Left renal cortex interstitium (tissue), 4 donors: ENCODE measurements at places on chromosomes 1 and 21.

GRCh38 chr1:224617410-224618355, 1.6 kb downstream of the CNIH3 start:
- DNase-seq = no peak

GRCh38 chr21:37904856-37905255, 11.4 kb downstream of the KCNJ6 start:
- no peak for DNase-seq

DNA sequence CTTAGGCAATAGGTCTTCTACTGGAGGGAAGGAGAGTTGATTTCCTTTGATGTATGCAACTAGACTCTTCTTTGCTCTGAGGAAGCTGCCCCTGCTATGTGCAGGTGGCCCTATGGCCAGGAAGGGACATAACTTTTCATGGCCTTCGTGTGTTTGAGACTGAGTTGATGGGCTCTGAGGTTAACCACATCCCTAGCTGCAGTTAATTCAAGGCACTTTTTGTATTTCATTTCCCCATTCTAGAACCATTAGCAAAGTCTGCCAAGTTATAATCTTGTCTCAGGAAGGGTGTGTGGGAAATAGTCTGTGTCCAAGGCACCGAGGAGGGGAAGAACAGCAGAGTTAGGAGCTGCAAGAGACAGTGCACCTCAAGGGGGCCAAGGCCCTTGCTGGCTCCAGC, 2.5 kb downstream of the FCRL4 start:
- DNase-seq = no peak

DNA sequence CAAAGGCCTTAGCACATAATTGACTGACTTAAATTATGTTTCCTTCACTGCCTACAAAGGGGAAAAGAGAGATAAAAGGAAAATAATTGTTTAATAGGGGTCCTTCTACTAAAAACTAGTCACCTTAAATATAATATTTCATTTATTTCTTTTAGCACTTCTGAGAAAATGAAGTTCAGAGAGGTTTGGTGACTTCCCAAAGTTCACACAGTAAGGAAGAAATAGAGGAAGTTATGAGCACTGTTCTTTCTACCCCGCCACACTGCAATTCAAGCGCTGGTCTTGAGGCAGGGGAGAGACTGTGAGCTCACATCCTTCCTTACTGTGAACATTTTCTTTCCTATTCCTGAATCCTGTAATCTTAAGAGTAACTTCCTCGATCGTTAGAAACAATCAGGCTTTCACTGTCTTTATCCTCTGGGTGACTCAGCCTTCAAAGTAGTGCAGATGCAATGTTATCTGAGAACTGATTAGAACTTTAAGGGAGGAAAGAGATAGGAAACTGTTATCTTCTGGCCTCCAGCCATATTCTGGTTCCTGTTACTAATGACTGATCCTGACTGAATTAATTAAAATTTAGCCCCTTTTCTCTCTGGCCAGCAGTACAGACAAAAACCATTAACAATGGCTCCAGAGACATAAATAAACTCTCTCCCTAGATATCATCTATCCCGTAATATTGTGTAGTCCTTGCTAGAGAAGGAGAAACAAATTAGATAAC, 6.8 kb downstream of the RGS5 start:
- DNase-seq = no peak

DNA sequence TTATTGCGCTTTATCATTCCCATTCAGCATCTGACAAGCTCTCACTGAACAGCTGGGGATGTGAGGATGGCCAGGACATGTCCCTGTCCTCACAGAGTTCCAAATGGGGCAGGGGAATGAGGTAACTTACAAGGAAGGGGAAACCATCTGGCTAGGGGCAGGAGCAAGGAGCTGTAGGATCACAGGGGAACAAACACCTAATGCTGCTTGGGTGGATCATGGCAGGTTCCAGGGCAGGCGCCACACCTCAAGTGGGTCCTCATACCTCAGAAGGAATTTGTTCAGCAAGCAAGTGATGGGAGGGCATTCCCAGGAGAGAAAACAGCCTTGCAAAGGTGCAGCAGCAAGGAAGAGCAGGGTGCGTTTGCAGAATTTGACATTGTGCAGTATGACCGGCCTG, 35.1 kb upstream of the GRIK3 start:
- no peak for DNase-seq

GRCh38 chr1:44531785-44532566, 126.9 kb downstream of the RNF220 start:
- no peak for DNase-seq

GRCh38 chr1:76620371-76620770, 246.9 kb upstream of the ST6GALNAC5 start:
- DNase-seq = no peak

- no peak for DNase-seq
These were observed 58.4 kb upstream of the KAZN start for GRCh38 chr1:14539953-14540563.

DNA sequence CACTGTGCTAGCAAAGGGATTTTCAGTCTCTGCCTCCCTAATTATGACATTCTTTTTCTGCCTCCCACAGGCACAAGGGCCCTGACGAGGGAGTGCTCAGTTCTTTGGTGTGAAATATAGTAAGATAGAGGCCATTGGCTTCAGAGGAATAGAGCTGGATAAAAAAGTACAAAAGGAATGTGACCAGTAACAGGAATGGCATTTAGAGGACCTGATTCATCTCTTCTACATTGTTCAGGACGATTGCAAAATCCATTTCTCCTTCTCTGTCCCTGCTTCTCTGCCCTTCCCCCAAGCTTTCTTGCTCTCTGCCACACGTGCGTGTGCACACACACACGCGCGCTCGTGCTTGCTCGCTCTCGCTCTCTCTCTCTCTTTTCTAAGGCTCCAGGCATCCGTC, 668.2 kb downstream of the KIF26B start:
- no peak for DNase-seq

DNA sequence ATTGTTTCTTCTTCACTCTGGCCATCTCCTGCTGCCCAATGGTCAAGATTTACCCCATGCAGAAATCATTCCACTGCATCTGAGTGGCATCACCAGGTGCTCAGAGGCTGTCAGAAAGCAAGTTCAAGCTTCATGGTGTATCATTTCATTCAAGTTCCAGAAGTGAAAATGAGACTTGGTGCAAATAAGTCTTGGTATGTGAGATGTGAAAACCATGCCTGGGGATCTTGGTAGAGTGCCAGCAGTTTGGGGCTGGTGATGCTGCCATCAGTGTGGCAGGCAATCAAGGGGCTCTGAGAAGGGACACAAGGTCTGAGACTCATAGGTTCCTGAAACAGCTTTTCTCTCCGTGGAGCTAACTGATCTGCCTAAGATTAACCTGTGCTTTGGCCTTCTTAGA, 52.0 kb downstream of the CD2 start:
- no peak for DNase-seq

GRCh38 chr1:213444224-213444623, 393.2 kb downstream of the RPS6KC1 start:
- no peak for DNase-seq

DNA sequence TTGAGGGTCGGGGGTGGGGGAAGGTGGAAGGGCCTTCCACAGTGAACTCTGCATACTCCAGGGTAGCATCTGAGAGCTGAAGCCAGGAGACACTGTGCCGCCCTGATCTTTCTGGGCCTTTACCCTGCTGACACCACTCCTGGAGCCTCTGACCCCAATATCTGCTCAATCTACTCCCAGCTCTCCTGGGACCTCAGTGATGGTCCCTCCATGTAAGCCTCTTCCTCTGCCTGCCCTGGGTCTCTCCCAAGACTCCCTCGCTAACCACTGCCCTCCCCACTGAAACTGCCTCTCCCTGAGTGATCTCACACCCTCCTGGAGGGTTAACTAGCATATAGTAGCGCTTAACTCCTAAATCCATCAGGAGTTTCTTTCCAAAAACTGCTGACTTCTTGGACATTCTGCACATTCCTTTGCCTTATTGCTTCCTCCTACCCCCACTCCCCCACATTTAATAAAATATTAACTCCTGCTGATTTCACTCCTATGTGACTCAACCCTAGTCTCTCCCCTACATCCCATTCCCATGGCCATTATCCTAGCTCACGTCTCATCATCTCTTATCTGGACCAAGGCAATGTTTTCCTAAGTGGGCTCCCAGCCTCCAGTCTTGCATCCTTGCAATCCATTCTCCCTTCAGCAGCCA, 145.6 kb downstream of the HMGB4 start:
- DNase-seq = no peak

- no peak for DNase-seq
These were observed 1193.7 kb upstream of the ADGRL2 start for GRCh38 chr1:80607064-80607463.

DNA sequence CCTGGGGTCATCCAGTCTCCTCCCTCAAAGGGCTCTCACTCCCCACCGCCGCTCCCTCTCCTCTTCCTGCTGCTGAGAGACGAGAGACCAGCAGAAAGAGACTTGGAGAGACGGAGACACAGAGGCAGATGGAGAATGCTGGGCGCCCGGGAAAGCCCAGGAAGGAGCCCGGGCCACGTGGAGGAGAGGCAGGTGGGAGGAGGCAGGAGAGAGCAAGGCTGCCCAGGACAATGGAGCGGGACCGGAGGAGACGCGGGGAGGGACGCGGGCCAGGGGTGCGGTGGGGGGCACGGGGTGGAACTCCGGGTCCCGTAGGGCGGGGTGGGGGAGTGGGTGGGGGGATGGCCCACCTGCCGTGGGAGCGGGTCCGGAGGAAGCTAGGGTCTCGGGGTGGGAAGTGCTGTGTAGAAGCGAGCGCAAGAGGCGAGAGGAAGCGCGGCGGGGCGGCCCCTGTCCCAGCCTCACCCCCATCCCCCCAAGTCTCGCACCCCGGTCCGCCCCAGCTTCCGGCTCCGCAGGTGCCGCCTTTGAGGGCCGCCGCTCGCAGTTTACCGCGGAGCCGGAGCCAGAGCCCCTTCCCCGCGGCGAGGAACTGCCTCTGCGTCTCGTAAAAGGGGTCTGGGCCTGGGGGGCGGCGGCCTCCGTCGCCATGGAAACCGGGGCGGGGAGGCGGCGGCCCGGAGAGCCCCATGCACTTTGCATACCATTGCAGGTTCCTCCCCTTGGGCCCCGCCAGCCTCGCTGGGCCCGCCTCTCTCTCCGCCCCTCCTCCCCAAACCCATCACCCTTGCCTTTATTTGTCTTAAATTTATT, 11.7 kb upstream of the EPHA2 start:
- no peak for DNase-seq

DNA sequence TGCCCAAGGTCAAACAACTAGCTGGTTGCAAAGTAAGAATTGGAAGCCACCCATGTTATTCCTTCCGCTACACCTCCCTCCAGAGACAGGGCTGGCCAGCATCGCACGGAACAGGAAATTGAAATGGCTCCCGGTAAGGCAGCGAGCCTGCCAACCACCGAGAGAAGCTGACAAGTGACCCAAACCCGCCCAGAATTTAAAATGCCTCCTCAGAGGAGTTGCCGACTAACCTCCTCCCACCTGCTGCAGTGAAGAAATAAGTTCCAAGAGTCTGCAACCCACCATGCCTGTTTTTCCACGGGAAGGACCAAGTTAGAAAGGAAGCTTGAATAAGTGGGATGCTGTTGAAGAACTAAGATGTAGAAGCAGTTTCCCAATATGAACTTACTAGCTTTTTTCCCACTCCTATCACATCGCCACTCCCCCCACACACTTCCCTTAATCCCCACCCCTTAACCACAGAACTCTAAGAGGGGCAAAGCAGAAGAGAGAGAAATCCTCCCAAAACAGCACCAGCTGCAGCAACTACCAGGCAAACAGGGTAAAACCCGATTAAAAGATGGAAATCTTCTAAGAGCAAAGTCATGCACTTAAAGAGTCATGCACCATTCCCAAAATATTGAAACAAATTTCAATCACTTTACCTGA, 78.6 kb downstream of the TIAM1 start:
- DNase-seq = no peak

- no peak for DNase-seq
These were observed 6.6 kb downstream of the ANGPTL1 start for GRCh38 chr1:178864326-178864725.

DNA sequence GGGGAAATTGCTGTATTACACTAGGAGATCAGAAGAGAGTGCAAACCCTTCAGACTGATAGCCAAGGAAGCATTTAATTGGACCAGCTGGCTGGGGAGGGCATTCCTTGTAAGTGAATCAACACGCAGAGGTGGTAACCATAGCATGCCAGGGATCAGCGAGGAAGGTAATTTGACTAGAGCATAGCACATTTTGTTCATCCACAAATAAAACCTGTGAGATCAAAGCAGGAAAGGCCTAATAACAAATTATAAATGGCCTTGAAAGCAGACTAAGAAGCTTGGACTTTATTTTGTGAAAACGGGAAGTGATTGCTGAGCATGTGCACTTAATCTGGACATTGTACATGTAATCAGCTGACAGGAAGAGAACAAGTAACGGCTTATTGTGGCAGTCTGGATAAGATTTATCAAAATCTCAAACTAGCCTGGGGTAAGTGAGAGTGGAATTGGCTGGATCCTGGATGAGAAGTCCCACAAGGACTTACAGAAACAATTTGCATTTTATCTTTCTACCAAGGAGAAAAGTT, 11.7 kb upstream of the CD55 start:
- no peak for DNase-seq

GRCh38 chr21:34944015-34944755, 104.9 kb downstream of the RUNX1 start:
- DNase-seq = no peak

DNA sequence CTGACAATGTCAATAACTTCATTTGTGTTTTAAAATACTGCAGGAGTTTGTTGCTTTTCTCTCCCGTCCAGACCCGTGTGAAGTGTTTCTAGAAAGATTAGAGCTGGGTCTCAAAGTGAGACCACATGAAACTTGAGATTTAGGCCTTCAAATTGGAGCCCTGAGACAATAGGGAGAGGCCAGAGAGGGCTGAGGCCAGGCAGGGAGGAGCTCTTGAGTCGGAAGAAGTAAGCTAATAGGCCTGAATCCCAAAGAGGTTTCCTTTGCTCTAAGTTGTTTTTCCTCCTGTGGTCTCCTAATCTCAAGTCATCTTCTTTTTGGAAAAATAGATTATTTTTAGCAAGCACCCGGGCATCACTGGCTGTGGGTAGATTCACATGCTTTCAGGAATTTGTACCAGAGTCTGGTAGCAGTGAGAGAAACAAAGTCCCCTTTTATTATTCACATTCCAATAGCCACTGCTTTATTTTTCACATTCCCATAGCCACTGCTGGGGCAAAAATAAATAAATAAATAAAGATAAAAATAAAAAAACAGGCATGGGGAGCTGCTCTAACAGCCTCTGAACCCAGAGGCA, 25.6 kb downstream of the CD244 start:
- DNase-seq = no peak

- no peak for DNase-seq
These were observed 65.9 kb downstream of the SLC66A1 start for GRCh38 chr1:19377812-19378718.

GRCh38 chr1:40748841-40749718, 34.5 kb upstream of the KCNQ4 start:
- no peak for DNase-seq

DNA sequence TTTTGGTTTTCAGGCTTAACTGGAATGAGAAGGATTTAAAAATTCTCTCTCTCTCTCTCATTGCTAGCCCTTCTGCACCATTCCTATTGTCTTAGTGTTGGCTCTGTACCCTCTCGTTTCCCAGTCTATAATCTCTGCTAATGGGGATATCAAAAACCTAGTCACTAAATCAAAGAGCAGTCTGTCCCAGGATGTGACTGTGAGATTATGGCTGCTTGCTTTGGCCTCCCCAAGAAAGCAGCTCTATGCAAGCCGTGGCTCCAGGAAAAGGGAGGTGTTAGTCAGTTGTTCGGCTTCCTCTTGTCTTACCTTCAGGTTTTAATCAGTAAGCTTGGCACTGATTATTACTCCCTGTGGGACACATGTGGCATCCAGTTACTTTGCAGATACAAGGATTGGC, 468.8 kb downstream of the USP25 start:
- no peak for DNase-seq

- DNase-seq = no peak
These were observed 164.6 kb upstream of the KCNJ6 start for GRCh38 chr21:38080888-38081287.
